ENCODE measurements at places on chromosomes 7 and 10. TPM values are rescaled to one million over a fixed set of nuclear protein-coding genes. Genes with fewer than 3 reads are reported as not detected.

PHYH gene
- total RNA-seq = 12.1 TPM

NPY gene
- total RNA-seq = not detected

DPP6 gene
- total RNA-seq = not detected

PDZD8 gene
- total RNA-seq = 12.6 TPM

NT5C3A gene
- total RNA-seq = 24.8 TPM

BTBD16 gene
- total RNA-seq = not detected

GATAD1 gene
- total RNA-seq = 16.9 TPM

EPDR1 gene
- 3.3 TPM for total RNA-seq

NACAD gene
- total RNA-seq = 0.43 TPM

EVX1 gene
- not detected for total RNA-seq

Measured in dermis lymphatic vessel endothelial cell (primary cell).